ENCODE measurements at places on chromosomes 1 and 21.

DNA sequence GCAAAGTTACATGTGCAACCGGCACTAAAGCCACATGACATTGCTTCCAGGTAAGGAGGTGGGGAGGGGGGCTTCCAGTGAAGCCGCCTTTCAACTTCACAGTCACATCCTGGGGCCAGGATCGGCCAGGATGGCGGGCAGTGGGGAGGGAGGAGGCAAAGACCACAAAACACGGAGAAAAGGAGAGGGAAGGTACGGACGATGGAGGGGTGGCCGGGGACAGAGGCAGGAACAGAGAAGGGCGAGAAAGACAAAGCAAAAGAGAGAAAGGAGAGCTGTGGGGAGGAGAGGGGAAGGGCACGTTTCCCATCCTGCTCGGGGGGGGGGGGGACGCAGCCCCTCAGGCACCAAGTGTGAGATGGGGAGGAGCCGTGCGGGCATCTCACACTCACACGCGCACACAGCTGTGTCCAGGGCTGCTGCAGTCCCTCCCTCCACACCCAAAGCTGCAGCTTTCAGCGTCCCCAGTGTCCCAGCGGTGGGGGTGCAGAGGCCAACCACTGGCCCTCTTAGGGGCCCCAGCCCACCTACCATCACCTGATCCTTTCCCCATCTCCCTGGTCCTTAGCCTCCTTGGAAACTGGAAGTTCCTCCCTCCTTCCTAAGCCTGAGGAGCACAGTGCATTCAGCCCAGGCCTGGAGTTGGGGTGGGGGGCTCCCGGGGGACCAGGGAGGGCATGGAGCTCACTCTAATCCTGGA lies 2.4 kb downstream of the SH2D5 start:
- no peak for DNase-seq

DNA sequence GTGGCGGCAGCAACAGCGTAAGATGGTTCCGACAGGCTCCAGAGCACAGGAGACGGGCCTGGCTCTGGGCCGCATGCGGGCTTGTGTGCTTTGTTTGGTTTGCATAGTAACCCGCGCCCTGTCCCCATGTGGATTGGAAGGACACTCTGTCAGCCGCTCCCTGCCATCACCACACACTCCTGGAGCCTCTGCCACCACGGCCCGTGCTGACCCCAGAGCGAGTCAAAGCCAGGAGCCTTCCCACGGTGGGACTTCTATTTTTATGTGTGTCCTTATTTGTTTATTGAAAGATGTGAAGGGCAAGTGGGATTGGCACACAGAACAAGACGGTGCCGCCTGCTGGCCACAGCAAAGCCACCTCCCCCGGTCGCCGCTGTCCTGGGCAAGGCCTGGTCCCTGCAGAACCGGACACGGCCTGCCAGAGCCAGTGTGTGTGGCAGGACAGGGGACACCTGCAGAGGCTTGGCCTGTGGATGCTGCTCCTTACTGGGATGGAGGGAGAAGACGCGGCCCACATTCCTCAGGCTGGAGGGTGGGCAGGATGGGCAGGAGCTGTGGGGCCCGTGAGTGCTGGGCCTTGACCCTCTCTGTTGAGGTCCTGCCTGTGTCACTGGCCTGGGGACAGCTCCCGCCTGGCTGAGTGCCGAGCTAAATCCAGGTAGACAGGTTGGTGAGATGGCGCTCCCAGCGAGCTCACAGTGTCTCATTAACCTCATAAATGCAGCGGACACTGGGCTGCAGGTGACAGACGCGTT lies 64.4 kb downstream of the AGPAT3 start:
- peak; percentile 22 for DNase-seq

- DNase-seq: no peak
Observed at GRCh38 chr1:219492717-219493116, 120.2 kb downstream of the ZC3H11B start.

- DNase-seq: no peak
Observed at GRCh38 chr1:4972761-4973320, 318.4 kb downstream of the AJAP1 start.

DNA sequence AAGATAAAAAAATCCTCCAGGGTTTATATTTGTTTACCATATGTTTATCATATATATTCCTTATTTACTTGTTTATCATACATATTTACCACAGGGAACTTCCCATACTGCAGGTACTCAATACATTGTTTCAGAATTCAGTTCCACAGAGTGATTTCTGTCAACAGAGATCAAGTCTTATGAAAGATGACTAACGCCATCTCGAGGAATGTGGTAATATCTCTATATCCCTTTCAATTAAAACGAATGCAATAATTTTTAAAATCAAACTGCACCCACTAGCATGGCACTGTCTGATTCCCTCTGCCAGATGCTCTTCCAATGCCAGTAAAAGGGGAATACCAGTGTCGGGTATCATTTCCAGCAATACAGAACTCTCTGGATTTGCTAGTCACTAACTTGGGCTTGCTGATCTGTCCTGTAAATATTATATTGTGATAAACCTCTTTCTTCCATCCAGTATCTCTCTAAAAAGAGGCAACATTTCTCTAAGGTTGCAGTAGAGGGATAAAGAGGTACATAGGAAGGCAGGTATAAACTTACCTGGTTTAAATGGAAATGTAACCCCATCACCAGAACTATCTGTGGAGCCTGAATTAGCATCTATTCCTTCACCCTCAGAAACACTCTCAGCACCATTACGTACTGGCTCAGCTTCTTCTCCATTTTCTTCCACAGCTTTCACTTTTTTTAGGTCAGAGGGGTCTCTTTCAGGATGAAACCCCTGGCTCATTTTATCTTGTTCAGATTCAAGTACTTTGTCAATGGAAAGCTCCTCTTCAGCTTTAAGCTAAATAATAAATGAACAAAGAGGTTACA lies 112.3 kb upstream of the HP1BP3 start:
- DNase-seq: no peak

DNA sequence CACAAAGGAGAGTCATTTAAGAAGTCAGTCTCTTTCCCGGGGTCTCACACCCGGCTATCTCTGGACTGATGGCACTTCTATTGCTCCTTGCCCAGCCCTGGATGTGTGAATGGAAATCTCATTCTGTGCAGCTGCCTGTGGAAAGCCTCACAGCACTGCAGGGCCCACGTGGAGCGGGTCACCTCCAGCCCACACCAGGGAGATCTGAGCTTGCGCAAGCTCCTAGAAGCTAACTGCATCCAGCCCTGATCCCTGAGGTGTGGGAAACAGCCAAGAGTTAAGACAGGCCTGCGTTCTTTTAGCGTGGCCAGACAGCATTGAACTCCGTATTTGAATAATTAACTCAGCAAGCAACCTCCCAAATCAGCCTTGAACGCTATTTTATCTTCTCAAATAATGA lies 150.5 kb downstream of the LRIG2 start:
- no peak for DNase-seq

DNA sequence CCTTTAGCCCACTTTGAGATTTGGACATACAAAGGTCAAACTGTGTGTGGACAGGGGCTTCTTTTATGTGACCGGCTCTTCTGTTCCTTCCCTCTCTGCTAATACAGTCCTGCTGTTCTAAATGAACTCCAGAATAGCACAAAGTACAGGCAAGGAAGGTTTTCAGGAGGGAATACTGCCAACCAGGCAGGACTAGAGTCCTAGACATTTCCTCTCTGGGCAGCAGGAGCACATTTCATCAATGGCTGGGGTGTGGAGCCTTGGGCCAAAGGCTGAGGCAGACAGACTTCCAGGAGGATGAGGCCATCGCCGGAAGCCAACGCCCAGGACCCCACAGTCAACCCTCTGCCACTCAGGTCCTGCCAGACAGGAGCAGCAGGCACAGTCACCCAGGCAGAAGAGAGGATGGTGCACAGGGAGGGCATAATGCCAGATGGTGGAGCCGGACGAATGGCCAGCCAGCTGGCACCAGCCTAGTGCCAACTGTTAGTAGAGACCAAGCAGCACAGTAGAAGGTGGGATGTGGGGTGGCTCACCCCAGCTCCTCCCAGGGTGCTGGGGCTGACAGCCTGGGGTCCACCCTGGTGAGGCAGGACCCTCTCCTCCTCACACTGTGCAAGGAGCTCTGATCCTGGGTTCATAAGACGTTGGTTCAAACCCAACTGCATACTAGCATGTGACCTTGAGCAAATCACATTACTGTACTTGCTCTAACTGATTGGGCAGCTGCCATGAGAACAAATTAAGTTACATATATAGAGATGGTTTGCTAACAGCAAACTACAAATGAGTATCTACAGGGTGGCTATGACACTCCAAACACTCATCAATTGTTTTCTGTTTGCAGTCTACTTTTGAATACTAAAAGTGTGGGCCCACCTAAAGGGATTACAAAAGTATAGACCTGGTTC lies 410.7 kb downstream of the SIPA1L2 start:
- peak; percentile 35 for DNase-seq

Data from cerebellar nuclear complex (tissue), 1 donor.